ENCODE measurements at places on chromosomes 12 and 14. TPM values are rescaled to one million over a fixed set of nuclear protein-coding genes. Genes with fewer than 3 reads are reported as not detected.

- no peak for DNase-seq
Measured at GRCh38 chr14:35299708-35300107, 7.5 kb downstream of the PSMA6 start.

GRCh38 chr12:132772606-132773005 lies 11.0 kb upstream of the ANKLE2 start:
- peak; percentile 76 for DNase-seq

DNA sequence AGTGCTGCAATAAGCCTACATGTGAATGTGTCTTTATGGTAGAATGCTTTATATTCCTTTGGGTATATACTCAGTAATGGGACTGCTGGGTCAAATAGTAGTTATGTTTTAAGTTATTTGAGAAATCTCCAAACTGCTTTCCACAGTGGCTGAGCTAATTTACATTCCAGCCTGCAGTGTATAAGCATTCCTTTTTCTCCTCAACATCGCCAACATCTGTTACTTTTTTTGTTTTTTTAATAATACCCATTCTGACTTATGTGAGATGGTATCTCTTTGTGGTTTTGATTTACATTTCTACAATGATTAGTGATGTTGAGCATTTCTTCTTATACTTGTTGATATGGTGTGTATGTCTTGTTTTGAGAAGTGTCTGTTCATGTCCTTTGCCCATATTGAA lies 1186.2 kb downstream of the BCL11B start:
- no peak for DNase-seq

AKAP6 gene
- polyA plus RNA-seq: 5.9 TPM

SDR9C7 gene
- polyA plus RNA-seq: not detected

LBHD2 gene
- not detected for polyA plus RNA-seq

DNA sequence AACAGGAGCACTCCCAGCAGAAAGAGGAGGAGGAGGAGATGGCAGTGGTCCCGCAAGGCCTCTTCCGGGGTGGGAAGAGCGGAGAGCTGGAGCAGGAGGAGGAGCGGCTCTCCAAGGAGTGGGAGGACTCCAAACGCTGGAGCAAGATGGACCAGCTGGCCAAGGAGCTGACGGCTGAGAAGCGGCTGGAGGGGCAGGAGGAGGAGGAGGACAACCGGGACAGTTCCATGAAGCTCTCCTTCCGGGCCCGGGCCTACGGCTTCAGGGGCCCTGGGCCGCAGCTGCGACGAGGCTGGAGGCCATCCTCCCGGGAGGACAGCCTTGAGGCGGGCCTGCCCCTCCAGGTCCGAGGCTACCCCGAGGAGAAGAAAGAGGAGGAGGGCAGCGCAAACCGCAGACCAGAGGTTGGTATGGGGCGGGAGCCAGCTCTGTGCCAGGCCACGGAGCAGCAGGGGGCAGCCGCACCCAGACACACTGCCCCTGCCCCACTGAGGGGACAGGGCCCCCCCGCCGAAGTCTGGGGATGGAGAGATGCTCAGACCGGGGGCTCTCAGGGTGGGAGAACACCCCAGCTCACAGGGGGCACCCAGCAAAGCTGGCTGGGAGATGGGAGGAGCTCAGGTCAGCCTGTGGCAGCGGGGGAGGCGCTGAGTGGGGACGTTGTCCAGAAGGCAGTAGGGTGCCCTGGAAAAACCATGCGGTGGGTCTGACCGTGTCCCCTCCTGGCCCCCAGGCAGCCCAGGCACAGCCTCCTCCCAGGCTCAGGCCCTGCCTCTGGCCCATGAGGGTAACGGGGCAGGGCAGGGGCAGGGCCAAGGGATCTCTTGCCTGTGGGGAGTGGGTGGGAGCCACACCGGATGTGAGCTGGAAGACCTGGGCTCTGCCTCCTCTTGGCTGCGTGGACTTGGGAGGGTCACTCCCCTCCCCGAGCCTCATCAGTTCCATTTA lies 9.8 kb downstream of the CHGA start:
- no peak for DNase-seq

- no peak for DNase-seq
Measured at GRCh38 chr12:4472046-4472445, 26.4 kb upstream of the FGF6 start.

DNA sequence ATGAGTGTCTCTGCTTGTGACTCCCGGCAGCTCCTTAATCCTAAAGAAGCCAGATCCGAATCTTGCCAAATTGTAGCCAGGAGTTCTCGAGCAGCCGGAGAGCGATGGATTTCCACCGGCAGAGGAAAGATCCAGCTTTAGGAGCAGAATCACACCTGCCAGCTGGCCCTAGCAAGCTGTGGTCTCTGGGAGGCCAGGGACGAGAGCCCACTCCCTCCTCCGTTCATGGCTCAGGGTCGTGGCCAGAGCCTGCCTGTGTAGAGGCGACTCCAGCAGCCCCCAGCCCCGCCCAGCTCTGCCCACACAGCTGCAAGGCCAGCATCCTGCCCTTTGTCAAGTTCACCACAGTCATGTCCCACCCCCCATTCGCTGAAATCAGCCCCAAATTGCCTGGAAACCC lies 121.0 kb downstream of the SCARB1 start:
- DNase-seq: no peak

DNA sequence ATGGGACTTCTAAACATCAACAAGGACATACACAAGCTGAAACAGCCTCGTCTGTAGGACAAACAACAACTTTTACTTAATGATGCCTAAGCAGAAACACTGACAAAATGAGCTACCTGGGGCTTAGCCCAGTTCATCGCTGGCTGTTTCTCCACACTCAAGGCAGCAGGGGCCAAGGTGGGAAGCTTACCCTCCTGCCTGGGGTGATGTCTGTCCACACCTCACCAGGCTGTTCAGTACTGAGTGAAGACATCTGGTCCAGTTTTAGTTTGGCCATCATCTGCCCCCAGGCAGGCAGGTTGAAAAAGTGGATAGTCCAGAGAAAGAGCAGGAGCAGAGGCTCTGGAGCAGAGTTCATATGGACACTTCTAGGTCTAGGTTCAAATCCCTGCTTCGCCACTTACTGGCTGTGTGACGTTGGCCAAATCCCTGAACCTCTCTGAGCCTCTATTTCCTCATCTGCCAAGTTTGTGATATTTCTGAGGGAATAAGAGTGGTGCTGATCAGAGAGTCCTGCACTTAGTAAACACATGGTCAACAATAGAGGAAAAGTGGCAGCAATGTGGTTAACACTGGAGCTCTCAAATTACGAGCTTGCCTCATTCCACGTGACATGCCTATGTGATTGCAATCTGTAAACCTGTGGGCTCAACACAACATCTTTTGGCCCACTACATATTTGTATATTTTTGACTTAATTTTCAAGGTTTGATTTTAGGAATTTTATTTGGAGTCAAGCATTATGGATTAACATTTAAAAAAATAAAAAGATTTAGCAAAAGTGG lies 720.1 kb upstream of the TMEM132C start:
- DNase-seq: no peak

RTL1 gene
- not detected for polyA plus RNA-seq

NDUFA9 gene
- polyA plus RNA-seq: 196 TPM

KIF26A gene
- not detected for polyA plus RNA-seq

RPGRIP1 gene
- polyA plus RNA-seq: not detected

DNA sequence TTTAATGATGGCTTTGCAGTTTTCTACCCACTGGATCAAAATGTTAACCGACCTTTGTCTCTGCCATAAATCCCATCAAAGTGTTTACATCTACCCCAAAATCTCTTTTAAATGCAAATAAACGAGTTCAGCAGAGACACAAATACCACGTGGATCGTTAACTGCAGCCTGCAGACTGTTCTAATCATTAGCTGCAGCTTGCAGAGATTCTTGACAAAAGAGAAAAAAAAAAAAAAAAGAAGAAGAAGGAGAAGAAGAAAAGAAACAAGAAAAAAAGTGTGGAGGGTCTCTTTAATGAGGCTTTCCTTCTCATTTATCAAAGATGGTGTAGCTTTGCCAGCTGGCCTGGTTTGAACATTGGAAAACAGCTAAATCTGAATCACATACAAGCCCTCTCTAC lies 275.7 kb downstream of the NEDD1 start:
- DNase-seq: no peak

DNA sequence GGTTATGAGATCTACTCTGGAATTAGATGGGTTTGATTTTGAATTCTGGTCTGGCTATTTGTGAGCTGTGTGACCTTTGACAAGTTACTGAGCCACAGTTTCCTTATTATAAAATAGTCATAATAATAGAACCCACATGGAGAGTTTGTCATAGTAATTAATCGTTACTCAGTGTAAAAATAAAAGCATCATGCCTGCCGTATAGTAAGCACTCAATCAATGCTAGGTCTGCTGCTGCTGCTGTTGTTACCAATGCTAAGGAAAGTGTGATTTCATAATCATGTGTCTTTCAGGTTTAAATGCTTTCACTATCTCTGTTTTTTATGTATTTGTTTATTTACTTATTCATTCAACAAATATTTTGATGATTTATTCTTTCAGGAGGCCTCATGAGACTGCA lies 539.9 kb upstream of the SEL1L start:
- no peak for DNase-seq

- DNase-seq: no peak
Measured at GRCh38 chr12:89106950-89107349, 245.4 kb downstream of the DUSP6 start.

GRCh38 chr12:19248929-19249602 lies 119.5 kb downstream of the PLEKHA5 start:
- DNase-seq: no peak

DNA sequence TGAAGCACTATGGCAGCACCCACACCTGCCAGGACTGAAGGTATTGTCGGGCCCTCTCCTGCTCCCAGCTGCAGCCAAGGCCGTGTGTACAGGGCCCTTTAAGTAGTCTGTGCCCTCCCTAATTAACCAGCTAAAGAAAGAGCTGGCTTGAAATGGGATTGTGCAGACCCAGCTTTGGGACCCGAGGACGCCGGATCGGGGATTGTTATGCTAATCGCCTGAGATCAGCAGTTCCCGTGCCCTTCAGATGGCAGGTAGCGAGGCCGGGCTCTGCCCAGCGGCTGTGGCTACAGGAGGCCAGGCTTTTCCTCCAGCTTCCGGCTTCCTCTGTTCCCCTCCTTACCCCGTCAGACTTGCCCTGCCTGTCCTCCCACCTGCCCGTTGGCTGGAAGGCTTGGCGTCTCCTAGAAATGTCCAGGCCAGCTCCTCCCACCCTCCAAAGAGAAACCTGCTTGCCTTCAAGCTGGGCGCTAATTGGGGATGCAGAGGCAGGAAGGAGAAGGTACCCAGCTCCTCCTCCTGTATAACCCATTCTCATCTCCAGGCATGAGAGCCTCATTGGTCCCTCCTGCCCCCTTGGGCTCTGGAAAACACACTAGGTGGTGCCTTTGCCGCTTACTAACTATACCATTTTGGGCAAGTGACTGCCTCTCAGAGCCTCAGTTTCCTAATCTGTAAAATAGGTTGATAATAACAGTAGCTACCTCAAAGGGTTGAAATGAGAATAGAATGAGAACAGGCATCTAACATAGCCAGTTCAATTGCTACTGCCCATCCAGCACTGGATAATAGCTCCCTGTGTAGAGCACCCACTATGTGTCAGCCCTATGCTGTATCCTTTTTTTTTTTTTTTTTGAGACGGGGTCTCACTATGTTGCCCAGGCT lies 25.8 kb upstream of the MSI1 start:
- DNase-seq: no peak

CCDC177 gene
- polyA plus RNA-seq: not detected

DPPA3 gene
- not detected for polyA plus RNA-seq

DNA sequence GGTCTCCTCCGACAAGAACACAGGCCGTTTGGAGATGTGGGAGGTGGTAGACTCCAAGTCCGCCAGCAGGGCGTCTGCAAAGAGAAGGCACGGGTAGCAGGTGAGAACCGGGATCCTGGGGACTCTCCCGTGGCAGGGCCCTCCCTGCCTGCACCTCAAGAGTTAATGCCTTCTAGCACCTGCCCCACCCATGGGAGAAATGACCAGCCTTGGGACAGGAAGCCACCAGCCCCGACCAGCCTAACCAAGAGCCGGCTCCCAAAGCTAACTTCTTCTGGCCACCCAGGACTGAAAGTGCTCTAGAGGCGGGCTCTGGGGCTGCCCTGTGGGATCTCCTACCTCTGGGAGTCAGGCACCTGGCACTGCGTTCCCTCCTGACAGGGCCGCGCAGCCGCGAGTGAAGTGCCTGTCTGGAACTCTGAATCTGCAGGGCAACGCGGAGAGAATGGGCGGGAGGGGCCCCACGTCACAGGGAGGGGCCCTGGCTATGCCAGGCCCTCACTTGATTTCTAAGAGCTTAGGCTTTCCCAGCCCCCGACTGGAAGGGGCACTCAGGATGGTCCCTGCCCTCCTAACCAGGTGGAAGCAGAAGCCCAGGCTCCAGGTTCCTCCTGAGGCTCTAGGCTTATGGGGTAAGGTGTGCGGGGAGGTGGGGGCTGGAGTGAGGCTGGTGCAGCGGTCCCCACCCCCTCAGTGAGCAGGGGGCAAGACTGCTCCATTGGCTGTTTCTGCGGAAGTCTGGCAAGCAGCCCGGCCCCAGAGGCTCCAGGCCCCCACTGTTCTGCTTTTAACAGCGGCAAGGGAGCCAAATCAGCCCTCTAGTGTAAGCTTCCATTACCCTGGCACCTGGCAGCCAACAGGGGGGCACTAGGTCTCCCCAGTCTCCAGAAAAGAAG lies 23.6 kb upstream of the RPLP0 start:
- DNase-seq: peak; percentile 23

- DNase-seq: peak; percentile 15
Measured at GRCh38 chr12:54159140-54159539, 29.6 kb downstream of the SMUG1 start.

SLC38A4 gene
- not detected for polyA plus RNA-seq

NPFF gene
- polyA plus RNA-seq: not detected

DNA sequence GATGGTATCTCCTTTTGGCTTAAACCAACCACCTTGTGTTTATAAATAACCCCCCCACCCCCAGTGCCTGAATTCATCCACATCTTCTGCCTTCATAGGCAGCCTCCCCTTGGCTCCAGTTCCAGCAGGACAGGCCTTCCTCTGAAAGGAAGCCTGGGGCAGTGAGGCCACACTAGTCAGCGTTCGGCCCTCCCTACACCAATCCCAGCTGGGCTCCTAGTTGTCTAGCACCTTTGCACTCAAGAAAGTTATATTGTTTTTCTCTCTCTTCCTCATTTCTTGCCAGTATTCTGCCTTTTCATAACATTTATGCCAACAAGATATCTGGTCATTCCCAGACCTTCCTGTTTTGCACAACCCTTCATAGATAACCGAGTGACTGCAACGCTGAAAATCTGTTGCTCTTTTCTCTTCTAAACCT lies 73.1 kb upstream of the ACTN1 start:
- no peak for DNase-seq

CCDC197 gene
- not detected for polyA plus RNA-seq

TMEM119 gene
- polyA plus RNA-seq: not detected

Data from naive B cell (primary cell).